HFF-Myc (cell line): ENCODE measurements at places on chromosomes 1 and 21.

DNA sequence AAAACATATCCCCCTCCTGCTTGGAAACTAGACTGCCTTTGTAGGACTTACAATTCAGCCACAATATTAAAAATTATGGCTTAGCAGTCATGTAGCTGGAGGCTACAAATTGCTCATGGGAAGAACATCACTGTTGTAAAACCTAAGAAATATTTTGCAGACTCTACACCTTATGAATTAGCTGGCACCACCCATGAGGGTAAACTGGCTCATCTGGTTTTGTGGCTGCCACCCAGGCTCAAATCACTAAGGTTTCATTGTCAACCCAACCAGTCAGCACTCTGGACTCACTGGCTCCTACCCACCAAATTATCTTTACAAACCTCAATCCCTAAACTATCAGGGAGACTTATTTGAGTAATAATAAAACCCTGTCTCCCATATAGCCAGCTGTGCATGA lies 100.7 kb upstream of the OLFM3 start:
- DNase-seq: no peak

DNA sequence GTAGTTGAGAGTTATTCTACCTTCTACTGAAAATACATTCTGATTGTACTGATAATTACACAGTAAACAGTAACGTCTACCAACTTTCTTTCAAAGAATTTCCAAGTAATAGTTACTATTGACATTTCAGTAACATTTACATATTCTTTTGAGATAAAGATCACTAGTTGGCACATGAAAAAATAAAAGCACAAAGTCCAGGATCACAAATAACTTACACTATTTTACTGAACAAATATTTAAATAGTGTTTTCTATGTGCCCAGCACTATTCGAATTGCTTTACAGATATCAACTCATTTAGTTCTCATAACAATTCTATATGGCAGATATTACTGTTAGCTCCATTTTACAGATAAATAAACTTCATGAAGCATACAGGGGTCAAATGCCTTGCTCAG lies 126.4 kb downstream of the TTLL7 start:
- no peak for DNase-seq

DNA sequence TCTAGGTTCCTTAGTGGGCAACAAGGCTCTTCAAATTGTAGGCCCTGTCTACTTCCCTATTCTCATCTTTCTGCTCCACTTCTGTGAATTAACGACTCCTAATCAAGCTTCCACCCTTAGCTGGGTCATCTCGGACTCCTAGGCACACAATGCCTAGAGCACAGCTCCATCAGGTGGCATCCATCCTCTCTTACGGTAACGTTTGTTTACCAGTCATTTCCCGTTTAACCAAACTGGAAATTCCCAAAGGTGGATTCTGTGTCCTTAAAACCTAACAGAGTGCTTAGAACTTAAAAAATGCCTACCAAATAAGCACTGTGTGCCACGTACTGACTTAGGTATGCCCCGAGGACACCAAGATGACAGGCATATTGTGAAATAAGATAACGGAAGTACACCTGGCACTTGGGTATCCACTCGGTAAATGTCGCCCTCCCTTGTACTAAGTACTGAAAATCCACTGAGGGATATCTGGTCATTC lies 1.5 kb downstream of the PARP1 start:
- no peak for DNase-seq

DNA sequence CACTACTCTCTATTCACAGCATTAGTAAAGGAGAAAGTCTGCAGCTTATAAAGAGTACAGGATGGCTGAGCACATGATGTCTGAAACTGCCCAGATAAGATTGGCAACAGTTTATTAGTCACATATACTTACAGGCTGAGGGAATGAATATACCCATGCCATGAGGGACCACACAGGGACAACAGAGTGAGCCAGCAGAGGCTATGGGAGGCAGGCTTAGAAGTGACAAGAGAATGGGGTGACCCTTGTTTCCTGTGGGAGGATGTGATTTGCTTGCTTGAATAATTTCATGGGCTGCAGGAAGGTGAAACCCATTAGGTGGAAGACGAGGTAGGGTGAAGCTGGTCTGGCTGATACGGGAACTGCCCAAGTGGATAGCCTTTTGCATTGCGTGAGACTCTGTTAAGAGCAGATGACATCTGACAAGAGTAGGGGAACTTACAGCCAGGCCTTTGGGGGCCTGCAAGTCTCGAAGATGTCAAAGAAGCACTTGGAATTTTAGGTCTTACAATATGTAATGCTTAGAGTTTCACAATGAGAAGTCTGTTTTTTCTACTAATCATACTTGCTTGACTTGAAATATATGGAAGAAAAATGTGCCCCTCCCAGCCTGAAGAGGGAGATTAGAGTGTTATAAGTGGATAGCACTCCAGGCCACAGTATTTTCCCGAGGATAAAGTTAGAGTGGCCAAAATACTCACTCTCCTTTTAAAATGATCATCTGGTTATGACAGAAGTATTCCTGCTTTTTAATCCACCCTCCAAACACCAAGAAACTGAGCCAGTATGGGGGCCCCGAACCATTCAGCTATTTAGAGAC lies 34.6 kb upstream of the TNFSF4 start:
- DNase-seq: no peak
